ENCODE measurements at places on chromosomes 5 and 9.

DNA sequence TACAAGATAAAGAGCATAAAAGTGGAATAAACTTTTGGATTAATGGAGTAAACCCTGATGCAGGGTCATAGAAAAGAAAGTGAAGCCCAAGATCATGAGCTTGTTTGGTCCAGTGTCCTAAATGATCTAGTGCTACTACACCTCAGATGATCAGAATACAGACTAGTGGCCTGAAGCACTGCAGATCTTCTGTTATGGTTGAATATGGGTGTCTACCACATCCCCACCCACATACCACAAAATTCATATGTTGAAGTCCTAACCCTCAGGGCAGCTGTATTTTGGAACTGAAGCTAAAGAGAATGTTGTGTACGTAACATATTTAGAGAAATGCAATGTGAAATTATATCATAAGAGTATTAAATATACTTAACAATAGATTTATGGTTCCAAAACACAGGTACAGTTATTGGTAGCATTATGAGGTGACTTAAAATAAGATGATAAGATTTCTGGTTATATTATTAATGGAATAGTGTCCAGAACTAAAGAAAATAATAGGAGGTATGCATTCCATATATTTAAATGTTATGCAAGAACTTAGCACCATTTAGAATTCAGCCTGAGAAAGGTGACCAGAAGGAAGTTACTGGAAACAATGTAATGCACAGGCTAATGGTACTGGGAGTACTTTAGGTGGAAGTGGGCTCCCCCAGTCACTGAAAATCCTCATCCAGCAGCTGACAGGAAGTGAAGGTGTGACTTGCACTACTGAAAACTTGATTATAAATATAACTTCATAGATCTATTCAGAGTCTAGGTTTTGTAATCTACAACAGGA, 1155.1 kb downstream of the TAF11L14 start:
- no peak for DNase-seq

DNA sequence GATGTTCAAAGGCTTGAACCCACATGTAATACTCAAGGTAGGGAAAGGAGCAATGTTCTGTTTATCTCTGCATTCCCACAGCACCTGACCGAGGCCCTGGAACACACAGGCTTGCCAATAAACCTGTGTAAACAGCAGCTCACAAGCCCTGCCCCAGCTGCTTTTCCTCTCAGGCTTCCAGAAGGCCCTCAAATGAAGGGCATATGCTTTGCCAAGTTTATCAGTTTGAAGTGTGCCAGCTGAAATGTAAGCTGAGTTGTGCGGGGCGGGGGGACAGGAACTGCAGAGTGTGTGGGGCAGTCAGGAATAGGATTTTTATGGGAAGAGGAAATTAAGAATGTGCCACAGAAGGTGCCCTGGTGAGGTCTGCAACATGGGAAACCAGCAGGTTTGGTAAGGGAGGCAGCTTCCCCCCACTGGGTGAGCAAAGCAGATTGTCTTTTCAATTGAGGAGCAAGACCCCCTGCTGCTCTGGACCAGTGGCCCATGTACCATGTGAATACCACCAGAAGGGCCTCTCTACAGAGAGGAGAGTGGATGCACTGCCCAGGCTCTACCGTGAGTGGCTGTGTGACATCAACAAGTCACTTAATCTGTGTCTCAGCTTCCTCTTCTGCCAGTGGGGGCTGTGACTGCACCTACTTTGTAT, 194.8 kb downstream of the SPOCK1 start:
- DNase-seq = no peak

DNA sequence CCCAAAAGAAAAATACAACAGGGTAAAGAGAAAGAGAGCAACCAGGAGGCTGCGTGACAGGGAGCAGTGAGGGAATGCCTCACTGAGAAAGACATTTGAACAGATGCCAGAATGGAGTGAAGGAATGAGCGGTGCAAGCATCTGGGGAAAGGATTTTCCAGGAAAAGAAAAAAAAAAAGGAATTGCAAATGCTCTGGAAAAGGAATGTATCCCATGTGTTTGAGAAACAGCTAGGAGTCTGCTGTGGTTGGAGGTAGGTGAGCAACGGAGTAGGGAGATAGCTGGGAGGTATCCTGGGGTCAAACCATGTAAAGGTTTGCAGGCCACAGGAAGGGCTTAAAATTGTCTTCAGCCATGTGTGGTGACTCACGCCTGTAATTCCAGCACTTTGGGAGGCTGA, 23.6 kb upstream of the CEMIP2 start:
- no peak for DNase-seq

DNA sequence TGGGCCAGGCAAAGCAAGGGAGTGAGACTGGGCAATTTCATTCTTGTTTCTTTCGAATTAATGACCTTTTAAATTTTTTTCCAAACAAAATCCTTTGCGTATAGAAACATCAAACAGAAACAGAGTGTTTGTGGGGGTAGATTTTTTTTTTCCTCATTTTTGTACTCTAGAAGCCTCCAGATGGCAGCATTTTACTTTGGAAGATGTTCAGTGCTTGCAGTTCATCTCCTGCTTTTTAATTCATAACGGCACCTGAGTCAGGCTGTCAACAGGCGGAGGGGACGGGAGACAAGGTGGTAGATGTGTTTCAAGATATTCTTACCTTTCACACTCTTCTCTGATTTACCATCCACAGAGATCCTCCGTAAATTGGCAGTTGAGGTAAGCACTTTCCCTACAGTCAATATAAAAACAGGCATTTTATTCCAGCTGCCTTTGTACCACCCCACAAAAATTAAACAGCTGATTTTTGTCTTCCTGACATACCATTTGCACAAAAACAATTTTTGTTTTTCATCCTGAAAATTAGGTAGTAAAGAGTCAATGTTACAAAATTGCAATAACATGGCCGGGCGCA, 99.5 kb upstream of the FBXL17 start:
- no peak for DNase-seq

DNA sequence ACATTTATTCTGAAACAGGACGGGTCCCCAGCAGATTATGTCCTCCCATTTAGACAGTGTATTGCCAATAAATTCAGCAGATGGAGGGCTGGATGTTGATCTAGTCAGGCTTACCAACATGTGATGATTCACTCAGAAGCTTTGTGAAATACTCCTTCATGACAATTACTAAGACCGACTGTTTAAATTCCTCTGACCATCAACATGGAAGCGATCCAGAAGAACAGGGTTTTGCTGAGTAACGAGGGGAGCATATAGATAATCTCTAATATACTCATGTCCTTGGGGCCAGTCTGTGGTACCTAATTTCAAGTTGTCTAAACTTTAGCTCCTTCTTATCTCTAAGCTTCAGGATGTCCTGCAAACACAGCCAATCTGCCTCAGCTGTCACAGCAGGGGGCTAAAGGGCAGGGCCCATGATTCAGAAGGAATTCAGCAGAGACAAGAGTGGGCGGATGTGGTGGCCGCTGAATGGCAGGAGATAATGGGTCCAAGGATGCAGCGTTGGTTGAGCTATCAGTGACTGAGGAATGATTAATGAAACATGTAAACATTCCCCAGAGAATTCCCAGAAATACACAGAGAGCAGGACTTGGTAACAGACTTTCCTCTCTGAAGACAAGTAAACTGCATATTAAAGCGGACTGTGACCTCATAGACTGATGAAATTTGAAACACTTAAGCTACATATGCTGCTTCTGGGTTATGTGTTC, 109.4 kb downstream of the ANKRD55 start:
- no peak for DNase-seq

DNA sequence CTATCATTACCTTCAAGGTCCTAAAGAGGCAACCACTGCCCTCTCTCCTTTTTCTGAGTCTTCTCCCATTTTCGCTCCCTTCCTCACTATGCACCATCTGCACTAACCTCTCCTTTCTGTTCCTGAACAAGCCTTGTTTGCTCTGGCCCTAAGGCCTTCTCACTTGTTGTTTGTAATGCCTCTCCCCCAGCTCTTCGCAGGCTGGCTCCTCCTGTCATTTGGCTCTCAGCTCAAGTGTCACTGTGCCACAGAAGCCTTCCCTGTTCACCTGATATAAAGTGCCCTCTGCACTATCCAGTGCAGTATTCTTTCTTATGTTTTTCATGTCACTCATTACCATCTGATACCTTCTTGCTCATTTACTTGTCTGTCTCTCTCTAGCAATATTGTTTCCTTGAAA, 303.7 kb downstream of the KCNN2 start:
- no peak for DNase-seq

- DNase-seq = no peak
These were observed 88.0 kb upstream of the FTMT start for GRCh38 chr5:121763665-121764064.
